Muscle of back (tissue), 13 donors: ENCODE measurements at places on chromosomes 3 and 15.
A peak's percentile ranks its signal among the peaks of the same experiment; 100 is the strongest.

DNA sequence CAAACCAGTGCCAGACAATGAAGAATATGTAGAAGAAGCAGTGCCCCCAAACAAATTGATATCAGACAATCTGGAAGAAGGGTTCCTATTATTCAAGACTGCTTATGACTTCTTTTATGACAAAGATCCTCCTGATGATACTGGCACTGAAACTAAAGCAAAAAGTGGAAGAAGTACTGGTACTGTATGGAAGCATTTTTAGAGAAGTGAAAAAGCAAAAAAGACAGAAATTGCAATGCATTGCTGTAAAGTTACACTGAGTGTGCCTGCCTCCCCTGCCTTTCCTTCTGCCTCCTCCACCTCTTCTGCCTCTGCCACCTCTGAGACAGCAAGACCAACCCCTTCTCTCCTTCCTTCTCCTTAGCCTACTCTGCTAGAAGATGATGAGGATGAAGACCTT lies 167.6 kb downstream of the PLCL2 start:
- no peak for DNase-seq

GRCh38 chr3:194086388-194087075 lies 49.4 kb upstream of the HES1 start:
- no peak for DNase-seq

DNA sequence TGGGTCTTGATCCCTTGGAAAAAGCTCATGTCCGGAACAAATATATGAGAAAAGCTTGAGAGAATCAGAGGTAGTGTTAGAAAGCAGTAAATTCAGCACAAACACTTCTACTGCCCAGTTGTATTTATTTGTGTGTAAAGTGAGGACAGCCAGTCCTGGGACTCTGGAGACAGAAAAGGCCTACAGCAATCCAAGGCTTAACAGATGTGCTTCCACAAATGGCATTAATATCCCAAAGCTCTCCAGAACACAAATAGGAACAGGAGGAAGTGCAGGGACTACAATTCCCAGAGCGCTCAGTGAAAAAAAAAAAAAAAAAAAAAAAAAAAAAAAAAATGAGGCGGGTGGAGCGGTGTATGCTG lies 390 bp upstream of the AP2M1 start:
- no peak for DNase-seq

GRCh38 chr3:172142864-172143451 lies 103.6 kb downstream of the FNDC3B start:
- DNase-seq: no peak

GRCh38 chr3:147729641-147730040 lies 320.5 kb downstream of the ZIC1 start:
- no peak for DNase-seq

GRCh38 chr15:50148362-50148963 lies 29.4 kb upstream of the ATP8B4 start:
- peak; percentile 36 for DNase-seq

DNA sequence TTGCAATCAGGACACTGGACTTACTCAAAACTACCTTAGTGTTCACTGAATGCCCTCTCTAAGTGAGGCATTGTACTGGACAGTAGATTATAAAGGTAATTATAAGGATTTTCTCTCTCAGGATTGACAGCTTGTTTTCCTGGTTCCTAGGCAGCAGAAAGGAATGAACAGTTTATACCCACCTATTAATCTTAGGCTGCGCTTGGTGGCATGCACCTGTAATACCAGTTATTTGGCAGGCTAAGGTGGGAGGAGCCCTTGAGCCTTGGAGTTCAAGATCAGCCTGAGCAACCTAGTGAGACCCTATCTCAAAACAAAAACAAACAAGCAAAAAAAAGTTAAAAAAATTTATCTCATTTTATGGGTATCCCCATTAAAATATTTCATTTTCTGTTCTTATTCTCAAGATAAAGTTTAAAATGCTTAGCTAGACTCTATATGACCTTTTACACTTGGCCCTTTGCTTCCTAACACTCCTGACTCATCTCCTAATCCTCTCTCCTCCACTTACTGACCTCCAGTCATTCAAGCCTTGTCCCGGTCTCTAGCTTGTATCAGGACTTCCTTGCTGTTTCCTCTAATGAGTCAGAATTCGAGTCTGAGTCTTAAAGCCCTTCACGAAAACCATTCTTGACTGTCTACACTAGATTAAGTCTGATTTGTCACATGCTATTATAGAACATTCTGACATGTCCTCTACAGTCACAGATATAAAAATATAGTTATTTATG lies 348.6 kb downstream of the NLGN1 start:
- DNase-seq: no peak

DNA sequence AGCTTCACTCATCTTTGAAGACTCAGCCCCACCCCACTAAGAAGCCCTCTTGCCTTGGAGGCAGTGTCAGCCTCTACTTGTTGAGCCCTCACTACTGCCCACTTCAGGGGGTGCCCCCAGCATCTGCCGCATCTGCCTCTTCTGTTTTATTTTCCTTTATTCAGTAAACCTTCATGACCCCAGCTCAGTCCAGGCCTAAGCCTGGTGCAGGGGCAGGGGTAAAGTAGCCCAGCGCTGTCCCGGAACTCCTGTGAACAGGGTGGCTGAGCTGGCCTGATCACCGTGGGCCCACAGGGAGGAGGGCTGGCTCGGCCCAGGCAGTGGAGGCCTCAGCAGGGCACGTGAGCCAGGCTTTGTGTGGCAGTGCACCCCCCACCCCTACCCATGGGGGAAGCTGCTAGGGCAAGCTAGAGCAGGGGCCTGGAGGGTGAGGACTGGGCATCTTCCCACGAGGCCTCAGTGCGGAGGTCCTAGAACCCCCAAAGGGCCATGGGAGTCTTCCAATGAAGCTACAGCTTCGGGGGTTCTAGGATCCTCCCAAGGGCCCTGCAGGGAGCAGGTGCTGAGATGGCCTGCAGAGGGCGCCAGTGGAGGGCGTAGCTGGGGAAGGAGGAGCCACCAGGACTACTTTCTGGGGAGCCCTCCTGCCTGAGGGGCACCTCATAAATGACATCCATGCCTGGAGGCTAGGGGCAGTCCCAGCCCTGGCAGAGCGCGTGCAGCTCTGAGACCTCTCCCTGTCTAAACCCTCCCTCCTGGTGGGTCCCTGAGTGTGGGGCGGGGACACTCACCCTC lies 36.0 kb downstream of the TSPAN3 start:
- no peak for DNase-seq

- DNase-seq: no peak
Observed at GRCh38 chr15:42184296-42184695, 23.8 kb downstream of the VPS39 start.
